Sigmoid colon (tissue), 7 donors: ENCODE measurements at places on chromosomes 1 and 21. TPM values are rescaled to one million over a fixed set of nuclear protein-coding genes. Genes with fewer than 3 reads are reported as not detected.

DNA sequence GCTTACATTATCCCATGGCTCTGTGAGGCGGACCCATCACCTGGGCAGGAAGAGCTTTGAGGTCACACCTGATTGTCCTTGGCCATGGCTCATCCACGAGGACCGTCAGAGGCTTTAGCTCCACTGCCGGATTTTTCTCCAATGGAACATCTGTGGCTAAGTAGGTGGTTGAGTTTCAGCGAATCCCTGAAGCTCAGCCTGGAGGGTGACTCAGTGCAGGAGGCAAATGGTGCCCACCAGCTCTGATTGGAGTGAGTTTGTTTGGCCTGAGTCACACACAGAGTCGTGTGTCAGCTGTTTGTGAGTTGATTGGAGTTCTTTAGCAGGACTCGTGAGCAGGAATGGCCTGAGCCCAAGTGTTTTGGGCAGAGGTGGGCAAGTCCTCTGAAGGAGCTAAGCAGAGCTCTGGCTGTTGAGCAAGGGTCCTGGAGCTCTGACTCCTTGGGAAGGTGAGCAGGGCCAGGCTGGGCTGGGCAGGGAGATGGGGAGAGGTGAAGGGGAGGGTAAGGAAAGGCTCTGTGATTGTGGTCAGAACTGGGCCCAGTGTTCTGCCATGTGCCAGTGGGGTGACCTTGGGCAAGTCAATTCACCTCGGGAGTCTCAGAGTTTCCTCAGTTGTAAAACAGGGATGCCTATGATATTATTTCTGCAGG, 2.0 kb downstream of the SLC6A17 start:
- H3K4me1 ChIP-seq, result peaks cover 13% of the 10 kb centered on the region
- no peaks in the 10 kb centered on the region for H3K36me3 ChIP-seq
- no peak overlapping the region for H3K4me3 ChIP-seq
- DNase-seq, result no peak
- no peak overlapping the region for H3K27ac ChIP-seq

Gene KPRP
- not detected for total RNA-seq

DNA sequence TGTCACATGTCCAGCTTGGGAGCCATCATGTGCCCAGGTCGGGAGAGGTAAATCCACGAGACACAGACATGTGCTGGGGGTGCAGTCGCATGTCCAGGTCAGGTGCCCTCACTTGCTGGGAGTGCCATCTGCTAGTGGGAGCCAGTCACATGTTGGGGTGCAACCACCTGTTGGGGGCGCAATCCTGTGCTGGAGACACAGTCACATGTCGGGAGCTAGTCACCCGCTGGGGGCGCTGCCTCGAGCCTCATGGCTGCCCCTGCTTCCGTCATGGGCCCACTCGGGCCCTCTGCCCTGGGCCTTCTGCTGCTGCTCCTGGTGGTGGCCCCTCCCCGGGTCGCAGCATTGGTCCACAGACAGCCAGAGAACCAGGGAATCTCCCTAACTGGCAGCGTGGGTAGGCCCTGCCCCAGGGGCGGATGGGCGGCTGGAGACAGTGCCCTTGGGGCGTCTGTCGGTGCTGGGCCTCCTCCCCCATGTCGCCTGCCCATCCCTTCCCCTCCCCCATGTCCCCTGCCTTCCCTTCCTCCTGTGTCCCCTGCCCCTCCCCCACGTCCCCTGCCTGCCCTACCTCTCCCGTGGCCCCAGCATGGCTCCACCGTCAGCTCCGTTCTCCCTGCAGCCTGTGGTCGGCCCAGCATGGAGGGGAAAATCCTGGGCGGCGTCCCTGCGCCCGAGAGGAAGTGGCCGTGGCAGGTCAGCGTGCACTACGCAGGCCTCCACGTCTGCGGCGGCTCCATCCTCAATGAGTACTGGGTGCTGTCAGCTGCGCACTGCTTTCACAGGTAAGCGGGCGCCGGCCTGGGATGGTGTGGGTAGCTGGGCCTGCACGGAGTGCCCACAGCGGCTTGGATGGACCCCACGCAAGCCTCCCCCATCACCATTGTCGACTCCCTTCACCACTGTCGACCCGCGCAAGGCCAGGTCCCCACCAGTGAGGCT, at the start of gene PRSS38:
TSS of gene PRSS38 (plus strand) at position 208 of the 942 bp plus-strand sequence. CDS start at position 250, 42 bp downstream.
- H3K36me3 ChIP-seq, result no peaks in the 10 kb centered on the region
- no peaks in the 10 kb centered on the region for H3K27me3 ChIP-seq
- no peaks in the 10 kb centered on the region for H3K4me1 ChIP-seq
- H3K4me3 ChIP-seq, result no peak within 1 kb of the TSS
- H3K27ac ChIP-seq, result no peak within 1 kb of the TSS

DNA sequence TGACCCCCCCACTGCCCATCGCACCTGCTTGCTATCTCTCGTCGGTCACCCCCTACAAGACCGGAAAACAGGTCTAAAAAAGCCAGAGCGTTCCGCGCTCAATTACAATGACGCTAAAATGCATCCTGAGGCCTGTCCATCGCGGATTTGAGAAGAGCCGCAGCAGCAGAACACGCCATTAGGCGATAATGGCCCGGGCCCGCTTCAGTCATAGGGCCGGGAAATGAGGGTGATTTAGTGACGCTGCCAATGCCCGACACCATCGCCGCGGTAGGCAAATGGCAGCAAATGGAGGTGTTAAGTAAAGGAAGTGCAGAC, 64.1 kb upstream of the SSX2IP start:
- no peak overlapping the region for H3K27ac ChIP-seq
- no peak overlapping the region for H3K4me3 ChIP-seq
- DNase-seq, result no peak
- no peaks in the 10 kb centered on the region for H3K4me1 ChIP-seq
- H3K36me3 ChIP-seq, result no peaks in the 10 kb centered on the region

DNA sequence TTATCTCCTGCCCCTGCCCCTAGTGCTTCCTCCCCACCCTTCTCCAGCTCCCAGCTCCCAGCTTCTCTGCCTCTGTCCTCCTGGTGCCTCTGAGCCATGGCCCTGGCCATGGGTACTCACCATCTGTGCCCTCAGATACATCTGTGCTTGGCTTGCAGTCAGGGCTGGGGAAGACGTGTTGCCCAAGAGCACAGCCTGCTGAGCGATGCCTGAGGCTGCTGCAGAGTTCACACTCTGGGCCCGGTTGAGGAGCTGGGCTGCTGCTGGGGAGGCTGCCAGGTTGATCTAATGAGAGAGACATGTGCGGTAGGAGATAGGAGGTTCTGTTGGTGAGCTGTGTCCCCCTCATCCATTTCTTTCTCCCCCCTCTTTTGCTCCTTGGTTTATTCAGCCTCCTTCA, 49.4 kb upstream of the A3GALT2 start:
- peaks cover 31% of the 10 kb centered on the region for H3K36me3 ChIP-seq
- no peak for DNase-seq
- peaks cover 57% of the 10 kb centered on the region for H3K4me1 ChIP-seq
- H3K27ac ChIP-seq, result peak overlapping the region; percentile 55
- no peaks in the 10 kb centered on the region for H3K27me3 ChIP-seq

DNA sequence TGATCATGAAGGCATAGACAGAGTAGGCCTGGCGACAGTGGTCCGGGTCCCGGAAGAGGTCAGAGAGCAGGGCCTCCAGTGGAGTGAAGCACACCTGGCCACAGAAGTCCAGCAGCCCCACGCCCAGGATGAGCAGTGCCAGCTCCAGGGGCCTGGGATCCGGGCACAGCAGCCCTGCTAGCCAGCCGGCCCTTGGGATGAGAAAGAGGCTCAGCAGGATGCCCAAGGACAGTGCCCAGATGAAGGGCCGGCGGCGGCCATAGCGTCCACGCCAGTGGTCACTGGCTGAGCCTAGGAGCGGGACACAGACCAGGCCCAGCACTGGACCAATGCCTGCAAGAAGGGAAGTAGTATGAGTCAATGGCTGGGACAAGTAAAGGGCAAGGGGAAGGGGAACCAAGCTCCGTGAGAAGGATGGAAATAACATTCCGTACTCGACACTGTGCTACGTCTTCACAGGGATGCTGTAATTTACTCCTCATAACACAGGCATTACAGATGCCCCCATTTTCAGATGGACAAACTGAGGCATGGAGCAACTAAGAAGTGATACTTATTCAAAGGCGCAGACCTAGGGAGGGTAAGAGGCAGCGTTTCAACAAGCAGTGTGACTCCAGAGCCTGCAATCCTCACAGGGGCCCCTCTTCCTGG, 16.9 kb downstream of the SLC45A3 start:
- H3K4me1 ChIP-seq, result peaks cover 3% of the 10 kb centered on the region
- no peaks in the 10 kb centered on the region for H3K27me3 ChIP-seq
- no peak for DNase-seq
- no peaks in the 10 kb centered on the region for H3K36me3 ChIP-seq

Gene CHD5
- 2.8 TPM for total RNA-seq

GRCh38 chr21:21111309-21111920, 113.2 kb downstream of the NCAM2 start:
- H3K27me3 ChIP-seq, result no peaks in the 10 kb centered on the region
- H3K36me3 ChIP-seq, result no peaks in the 10 kb centered on the region
- DNase-seq, result no peak
- H3K27ac ChIP-seq, result no peak overlapping the region

DNA sequence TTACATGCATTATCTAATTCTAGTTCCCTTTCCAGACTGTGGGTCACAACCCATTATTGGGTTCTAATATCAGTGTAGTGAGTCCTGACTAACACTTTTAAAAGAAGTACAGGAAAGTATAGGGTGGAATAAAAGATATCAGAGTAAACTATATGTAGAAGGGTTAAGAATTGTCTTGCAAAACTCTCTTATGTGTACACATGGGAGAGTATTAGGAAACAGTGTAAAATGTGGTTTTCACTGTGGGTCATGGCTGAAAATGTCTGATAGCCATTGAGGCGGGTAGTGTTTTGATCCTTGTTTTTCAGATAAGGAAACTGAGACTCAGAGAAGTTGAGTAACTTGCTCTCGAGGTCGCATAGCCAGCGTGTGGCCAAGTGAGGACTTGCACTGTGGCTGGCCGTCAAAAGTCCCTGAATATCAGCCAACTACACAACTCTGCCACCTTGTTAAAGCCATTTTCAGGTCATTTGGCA, 18.5 kb upstream of the MTARC1 start:
- no peaks in the 10 kb centered on the region for H3K36me3 ChIP-seq
- DNase-seq, result no peak
- H3K4me3 ChIP-seq, result no peak overlapping the region
- no peaks in the 10 kb centered on the region for H3K27me3 ChIP-seq
- peak overlapping the region; percentile 62 for H3K27ac ChIP-seq
- peaks cover 8% of the 10 kb centered on the region for H3K4me1 ChIP-seq

Gene UBL4B
- total RNA-seq, result not detected

GRCh38 chr1:67144696-67145095, 9.9 kb upstream of the C1orf141 start:
- no peak overlapping the region for H3K4me3 ChIP-seq
- H3K36me3 ChIP-seq, result no peaks in the 10 kb centered on the region
- DNase-seq, result no peak
- no peaks in the 10 kb centered on the region for H3K4me1 ChIP-seq
- no peaks in the 10 kb centered on the region for H3K27me3 ChIP-seq

Gene LRRC3
- 3.9 TPM for total RNA-seq

Gene PCP4L1
- 4.3 TPM for total RNA-seq

Gene HIVEP3
- total RNA-seq, result 3.1 TPM

GRCh38 chr1:7301664-7301981, 469.5 kb upstream of the VAMP3 start:
- H3K4me1 ChIP-seq, result peaks cover 32% of the 10 kb centered on the region
- no peak overlapping the region for H3K27ac ChIP-seq
- DNase-seq, result no peak
- no peak overlapping the region for H3K4me3 ChIP-seq
- no peaks in the 10 kb centered on the region for H3K27me3 ChIP-seq
- no peaks in the 10 kb centered on the region for H3K36me3 ChIP-seq

DNA sequence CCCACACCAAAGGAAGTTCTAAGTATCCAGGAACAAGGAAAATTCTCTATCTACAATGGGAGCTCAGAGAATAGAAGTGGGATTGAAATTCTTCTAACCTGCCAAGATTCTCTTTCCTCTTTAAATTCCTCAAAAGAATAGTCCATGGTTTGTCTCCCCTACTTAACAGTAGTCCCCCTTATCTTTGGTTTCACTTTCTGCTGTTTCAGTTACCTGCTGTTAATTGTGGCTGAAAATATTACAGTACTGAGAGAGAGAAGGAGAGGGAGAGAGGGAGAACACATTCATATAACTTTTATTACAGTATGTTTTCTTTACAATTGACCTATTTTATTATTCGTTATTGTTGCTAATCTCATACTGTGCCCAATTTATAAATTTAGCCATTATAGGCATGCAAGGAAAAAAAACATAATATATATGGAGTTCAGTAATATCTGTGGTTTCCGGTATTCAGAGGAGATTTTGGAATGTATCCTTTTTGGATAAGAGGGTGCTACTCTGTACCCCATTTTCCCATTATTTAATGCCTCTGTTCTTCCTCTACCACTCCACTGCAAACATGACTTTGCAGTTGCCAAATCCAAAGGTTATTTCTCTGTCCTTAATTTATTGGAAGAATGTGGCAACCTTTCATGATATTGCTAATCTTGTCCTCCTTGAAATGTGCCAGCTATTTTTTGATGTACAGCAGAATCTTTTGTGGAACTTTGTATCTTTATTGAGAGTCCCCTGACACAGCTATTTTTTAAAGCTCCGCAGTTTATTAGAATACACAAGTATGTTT, 68.0 kb downstream of the USP25 start:
- no peak for DNase-seq
- H3K27me3 ChIP-seq, result no peaks in the 10 kb centered on the region
- no peaks in the 10 kb centered on the region for H3K4me1 ChIP-seq
- no peaks in the 10 kb centered on the region for H3K36me3 ChIP-seq
- no peak overlapping the region for H3K27ac ChIP-seq

DNA sequence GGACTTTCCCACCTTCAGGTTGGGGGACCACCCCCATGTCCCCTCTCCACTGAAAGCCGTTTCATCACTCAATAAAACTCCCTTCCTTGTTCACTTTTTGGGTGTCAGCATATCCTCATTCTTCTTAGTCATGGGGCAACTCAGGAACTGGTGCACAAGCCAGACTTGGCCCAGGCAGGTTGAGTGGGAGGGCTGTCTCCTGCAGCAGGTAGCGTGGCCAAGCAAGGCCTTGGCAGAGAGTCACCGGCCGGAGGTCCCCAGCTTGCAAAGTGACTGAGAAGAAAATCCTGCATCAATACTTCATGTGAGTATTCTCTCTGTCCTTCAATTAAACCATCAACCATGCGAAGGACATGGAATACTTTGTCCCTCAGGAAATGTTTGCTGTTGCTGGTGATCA, 148.9 kb downstream of the RHOU start:
- H3K27ac ChIP-seq, result no peak overlapping the region
- no peaks in the 10 kb centered on the region for H3K27me3 ChIP-seq
- H3K36me3 ChIP-seq, result no peaks in the 10 kb centered on the region
- no peak overlapping the region for H3K4me3 ChIP-seq
- DNase-seq, result no peak
- H3K4me1 ChIP-seq, result no peaks in the 10 kb centered on the region

DNA sequence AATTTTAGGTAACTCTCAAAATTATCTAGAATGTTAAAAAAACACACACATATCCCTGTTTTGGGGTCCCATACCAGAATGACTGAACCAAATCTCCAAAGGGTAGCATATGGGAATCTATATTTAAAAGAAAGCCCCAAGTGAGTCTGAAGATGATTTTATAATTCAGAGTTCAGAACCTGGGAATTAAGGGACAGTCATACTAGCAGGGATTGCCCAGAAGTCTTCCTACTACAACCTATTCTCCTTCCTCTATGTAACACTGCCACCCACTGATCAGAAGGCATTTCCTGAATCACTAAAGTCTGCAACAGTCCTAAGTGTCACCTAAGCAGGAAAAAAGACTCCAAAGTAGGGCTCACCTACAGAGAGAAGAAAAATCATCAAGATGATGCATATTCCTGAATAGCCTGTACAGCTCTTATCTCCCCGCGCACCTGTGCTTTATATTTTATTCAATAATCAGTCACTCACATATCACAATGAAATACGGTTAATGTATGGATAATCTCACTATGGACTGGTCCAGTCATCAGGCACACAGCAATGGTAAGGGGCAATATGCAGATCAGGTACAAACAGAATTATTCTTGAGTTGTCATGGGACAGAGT, 4.9 kb downstream of the RGS1 start:
- H3K4me3 ChIP-seq, result peak overlapping the region; percentile 37
- peaks cover 11% of the 10 kb centered on the region for H3K4me1 ChIP-seq
- H3K27me3 ChIP-seq, result no peaks in the 10 kb centered on the region
- H3K27ac ChIP-seq, result peak overlapping the region; percentile 79
